ENCODE measurements at places on chromosomes 2 and 18.

DNA sequence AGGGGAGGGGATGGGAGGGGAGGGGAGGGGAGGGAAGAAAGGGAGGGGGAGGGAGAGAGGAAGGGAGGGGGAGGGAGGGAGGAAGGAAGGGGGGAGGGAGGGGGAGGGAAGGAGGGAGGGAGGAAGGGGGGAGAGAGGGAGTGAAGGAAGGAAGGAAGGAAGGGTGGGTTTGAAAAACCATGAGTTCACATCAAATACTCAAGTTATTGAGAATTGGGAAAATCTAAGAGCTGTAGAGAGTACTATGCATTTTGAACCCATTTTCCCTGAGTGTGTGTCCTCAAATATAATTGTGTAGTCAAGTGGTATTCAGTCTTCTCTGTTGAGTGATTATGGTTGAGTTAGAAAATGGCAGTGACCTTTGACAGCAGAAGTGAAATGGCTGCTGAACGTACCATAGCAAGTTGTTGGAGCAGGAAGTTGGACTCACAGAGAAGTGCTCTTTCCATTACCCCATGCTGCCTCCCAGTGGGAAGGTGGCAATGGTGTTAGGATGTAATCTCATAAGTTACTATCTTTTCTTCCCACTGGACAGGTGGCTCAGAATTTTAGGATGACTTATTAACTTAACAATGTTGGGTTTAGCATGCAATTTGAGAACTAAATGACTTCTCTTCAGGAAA, 214.6 kb downstream of the SETBP1 start:
- no peak for DNase-seq

DNA sequence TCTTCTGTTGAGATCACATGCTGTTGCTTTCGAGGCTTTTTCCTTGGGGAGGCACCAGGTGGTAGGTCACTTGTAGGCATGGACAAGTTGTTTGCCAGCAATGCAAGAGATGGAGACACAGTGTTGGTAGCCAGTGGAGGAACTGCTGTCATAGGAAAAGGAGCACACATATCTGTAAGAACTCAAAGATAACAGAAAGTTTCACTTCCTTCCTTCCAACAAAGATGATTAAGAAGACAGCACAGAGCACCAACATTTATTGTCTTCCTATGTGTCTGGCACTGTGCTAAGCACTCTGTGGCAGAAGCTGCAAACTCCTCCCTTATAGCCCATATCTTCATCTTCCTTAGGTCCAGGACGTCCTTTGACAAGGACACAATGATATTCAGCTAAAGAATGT, 64.5 kb upstream of the AMMECR1L start:
- no peak for DNase-seq

DNA sequence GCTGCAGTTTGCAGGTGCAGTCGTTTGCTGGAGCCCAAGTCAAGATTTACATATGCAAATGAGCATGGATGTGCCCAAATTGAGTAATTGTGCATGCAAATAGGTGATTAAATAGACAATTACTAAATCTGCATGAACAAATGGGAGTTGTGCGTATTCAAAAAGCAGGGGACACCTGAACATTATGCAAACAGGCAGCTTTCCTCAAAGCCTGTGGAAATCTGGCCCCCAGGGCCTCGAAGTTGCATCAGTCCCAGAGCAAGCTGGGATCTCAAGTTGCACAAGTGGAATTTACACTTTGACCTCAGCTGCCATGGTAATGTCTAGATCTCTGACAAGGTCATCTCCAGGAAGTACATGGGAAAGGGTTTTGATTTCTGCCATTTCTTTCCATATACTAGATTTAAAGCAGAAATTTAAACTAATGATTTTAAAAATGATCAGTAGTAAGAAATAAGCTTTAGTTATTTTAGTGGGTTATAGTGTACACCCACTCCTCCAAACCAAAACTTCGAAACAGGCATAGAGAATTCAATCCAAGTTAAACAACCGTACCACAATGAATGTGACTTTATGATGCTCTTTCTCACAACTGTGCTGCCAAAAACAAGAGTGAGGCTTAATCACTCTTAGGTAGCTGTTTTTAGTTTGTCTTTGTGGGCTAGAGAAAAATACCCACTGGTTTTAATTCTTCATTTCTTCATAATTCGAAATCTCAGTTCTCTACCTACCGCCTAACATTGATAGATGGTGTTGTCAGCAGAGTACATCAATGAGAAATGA, 110.7 kb downstream of the RND3 start:
- no peak for DNase-seq

DNA sequence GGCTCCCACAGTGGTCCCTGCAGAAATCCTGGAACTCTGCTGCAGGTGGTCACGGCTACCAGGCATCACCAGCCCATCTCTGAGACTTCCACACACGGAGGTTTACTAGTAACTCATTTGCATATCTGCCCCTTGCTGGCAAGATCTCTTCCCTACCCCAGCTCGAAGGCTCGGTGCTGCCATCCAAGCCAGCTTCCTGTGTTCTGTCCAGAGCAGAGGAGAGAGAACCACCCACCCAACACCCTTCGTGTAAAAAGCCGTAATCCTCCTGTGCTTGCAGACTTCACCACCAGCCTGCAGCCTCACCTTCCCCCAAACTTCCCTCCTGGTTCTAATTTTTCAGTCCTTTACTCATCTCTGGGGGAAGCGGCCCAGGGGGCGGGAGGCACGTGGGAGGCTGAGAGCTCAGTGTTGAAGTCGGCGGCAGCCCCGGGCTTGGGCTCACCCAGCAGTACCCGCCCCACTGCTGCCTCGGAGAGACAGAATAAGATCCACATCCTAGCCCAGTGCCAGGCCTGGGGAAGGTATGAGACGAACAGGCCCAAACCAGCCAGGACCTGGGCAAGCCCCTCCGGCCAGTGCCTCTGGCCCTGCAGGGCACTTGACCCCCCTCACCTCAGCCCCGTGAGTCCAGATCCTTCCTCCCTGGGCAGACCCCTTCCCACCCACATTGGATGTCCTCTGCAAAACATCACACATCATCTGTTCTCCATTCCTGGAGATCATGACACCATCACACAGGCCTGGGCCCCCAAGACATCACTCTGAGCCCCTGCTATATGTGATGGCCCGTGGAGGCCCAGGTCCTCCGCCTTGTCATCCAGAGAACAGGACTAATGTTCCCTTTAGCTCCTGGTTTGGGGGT, 145.8 kb upstream of the ID2 start:
- no peak for DNase-seq

DNA sequence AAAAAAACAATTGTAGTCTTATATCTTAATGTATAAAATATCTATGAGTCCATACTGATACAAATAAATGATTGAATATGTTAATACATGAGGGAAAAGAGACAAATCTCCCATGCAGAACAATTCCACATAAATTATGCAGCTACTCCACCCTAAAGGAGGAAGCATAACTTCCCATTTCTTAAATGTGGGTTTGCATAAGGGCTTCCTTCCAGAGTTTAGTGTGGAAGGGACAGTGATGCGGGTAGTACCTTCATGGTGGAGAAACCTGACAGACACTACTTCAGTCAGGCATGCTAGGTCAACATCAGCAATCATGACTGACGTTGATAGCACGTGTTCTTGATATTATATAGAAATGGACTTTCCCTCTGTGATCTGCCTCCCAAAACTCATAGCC, 146.9 kb upstream of the STON1 start:
- no peak for DNase-seq

DNA sequence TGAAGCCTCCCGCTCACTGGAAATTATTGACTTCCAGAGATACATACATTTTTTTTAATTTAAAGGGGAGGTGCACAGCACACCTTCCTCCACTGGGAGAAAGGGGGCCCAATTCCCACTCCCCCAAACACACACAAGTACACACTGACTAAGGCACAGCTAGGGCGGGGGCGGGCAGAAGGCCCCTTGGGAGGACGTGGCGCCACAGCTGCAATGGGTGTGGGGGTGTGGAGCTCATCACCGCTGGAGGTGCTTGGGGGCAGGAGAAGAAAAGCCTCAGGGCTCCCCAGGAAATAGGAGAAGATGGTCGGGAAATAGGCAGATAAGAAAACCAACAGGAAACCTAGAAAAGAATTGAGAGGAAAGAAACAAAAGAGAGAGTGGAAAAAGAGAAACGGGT, 127.3 kb upstream of the FAM98A start:
- DNase-seq, result no peak

DNA sequence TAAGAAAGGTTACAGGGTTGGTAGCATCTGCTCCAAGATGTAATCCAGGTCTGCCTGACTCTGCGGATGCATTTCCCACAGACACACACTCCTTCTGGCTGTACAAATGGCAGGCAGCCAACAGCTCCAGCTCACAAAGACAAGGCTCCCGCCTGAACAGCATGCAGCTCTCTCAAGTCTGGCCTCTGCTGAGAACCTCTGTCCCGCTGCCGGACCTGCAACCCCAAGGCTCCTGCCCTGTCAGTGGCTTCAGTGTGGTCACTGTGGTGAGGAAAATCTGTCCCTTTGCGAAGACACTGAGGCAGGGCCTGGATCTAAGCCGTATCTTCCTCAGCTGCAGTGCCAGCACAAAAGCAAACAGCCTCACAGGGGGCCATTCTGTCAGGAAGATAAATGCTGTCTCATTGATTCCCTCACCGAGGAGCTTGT, 469.3 kb upstream of the MEX3C start:
- DNase-seq, result no peak

GRCh38 chr2:180505203-180505602, 475.2 kb upstream of the UBE2E3 start:
- DNase-seq, result no peak

- no peak for DNase-seq
Measured at GRCh38 chr2:78245394-78246135, 723.4 kb upstream of the LRRTM4 start.

GRCh38 chr2:208146006-208146405, at the start of gene CRYGB:
TSS of gene CRYGB (minus strand) at chr2:208146158. CDS start at chr2:208146120, 38 bp downstream.
- DNase-seq, result no peak

- no peak for DNase-seq
Measured at GRCh38 chr18:48785091-48785614, 165.6 kb downstream of the SMAD7 start.

All from activated CD4-positive, alpha-beta T cell treated with anti-CD3 and anti-CD28 coated beads for 1 hour (primary cell).